ENCODE measurements at places on chromosomes 4 and X. TPM values are rescaled to one million over a fixed set of nuclear protein-coding genes. Genes with fewer than 3 reads are reported as not detected.

DNA sequence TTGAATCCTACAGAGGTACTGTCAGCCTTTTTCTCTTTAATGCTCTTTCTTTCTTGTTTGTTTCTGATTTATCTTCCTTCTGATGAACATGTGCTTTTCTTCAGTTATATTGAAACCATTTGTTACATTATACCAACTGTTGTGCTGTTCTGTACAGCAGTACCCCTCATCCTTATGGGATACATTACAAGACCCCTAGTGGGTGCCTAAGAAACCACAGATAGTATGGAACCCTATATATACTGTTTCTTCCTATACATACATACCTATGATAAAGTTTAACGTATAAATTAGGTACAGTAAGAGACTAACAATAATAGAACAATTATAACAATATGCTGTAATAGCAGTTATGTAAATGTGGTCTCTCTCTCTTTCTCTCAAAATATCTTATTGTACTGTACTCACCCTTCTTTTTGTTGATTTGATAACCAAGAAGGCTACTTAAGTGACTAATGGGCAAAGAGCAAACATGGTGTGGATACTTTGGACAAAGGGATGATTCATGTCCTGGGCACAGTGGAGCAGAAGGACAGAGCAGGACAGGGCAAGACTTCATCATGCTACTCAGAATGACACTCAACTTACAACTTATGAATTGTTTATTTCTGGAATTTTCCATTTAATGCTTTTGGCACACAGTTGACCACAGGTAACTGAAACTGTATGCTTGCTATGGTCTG lies 10.7 kb upstream of the YIPF7 start:
- DNase-seq: no peak

DNA sequence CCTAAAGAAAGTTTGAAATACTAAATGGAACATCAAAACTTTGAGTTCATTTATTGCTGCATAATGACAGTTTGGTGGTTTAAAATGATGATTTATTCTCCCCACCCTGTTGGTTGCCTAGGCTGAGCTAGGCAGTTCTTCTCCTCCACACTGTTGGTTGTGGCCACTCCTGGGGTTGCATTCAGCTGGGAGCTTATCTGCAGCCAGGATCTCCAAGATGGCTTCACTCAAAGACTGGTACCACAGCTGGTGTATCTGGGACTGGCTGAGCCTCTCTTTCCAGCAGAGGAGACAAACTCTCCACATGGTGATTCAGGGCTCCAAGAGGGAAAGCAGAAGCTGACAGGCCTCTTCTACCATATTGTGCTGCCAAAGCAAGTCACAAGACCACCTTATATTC lies 33.1 kb downstream of the MSL3 start:
- no peak for DNase-seq

GRCh38 chr4:75916091-75916661 lies 13.9 kb upstream of the PPEF2 start:
- DNase-seq: no peak

CSN3 gene
- not detected for total RNA-seq

MAGEA1 gene
- total RNA-seq: not detected

TLR8 gene
- 0.16 TPM for total RNA-seq

SOX3 gene
- total RNA-seq: not detected

MEPE gene
- total RNA-seq: not detected

SLC26A1 gene
- total RNA-seq: 0.30 TPM

RHOXF2B gene
- total RNA-seq: not detected

MAGEA11 gene
- total RNA-seq: 0.26 TPM

All from suprapubic skin (tissue), 4 donors.